Right ventricle myocardium inferior (tissue), 1 donor: ENCODE measurements at places on chromosomes 3 and 15. TPM values are rescaled to one million over a fixed set of nuclear protein-coding genes. Genes with fewer than 3 reads are reported as not detected.

GRCh38 chr3:195102609-195103467 lies 168.1 kb downstream of the XXYLT1 start:
- DNase-seq: no peak

- no peak for DNase-seq
Measured at GRCh38 chr3:58101499-58102389, 93.5 kb downstream of the FLNB start.

- no peak for DNase-seq
Measured at GRCh38 chr3:99249627-99250026, 348.1 kb upstream of the DCBLD2 start.

DNA sequence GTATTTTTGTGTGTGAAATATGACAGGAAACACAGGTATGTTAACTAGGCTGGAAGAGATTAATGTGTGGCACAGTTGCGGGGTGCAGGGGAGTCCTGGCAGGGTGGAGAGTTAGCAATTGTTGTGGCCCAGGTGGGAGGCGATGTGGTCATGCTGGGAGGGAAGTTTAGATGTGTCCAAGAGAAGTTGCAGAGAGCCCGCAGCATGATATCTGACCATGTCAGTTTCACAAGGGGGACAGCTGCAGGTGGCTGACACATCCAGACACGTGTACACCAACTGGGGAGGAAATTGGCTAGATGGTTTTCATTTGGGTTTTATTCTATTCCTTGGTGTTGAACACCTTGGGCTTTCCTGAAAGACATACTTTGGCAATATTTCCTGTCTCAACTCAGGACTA lies 172.8 kb upstream of the RGMA start:
- DNase-seq: no peak

DNA sequence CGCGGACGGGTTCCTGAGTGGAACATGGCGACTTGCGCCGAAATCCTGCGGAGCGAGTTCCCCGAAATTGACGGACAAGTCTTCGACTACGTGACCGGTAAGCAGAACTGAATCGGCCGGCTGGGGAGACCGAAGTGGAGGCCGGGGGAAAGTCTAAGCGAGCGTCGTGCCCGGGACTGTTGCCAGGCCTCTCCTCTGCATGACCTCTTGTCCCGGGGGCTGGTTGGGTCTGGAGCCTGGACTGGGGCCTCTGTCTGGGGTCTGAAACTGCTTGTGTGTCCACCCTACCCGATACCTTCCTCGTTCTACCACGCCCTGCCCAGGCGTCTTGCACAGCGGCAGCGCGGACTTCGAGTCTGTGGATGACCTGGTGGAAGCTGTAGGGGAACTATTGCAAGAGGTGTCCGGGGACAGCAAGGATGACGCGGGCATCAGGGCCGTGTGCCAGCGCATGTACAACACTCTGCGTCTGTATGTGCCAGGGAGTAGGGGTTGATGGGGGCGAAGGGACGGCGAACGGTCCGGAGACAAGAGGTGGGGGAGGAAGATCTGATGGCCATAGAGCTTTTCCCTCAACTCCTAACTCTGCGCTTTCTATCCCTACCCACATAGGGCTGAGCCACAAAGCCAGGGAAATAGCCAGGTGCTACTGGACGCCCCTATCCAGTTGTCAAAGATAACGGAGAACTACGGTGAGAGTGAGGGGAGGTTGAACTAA lies at the start of gene ABCF3:
TSS of gene ABCF3 (plus strand) at position 16 of the 718 bp plus-strand sequence. CDS start at position 25, 9 bp downstream.
- DNase-seq: peak; percentile 83

DNA sequence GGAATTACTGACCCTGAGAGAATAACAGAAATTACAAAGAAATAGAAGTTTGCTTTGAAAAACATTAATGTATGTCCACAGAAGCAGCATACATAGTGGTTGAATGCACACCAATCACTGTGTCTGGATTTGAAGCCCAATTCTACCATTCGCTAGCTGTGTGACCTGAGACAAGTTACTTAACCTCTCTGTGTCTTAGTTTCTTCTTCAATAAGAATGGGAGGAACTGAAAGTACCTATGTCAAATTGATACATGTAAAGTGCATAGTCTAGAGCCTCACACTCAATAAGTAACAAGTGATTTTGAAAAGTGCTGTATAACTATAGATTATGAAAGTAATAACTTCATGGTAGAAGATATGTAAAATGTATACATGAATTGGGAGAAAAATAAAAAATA lies 457.8 kb downstream of the FOXP1 start:
- no peak for DNase-seq

DNA sequence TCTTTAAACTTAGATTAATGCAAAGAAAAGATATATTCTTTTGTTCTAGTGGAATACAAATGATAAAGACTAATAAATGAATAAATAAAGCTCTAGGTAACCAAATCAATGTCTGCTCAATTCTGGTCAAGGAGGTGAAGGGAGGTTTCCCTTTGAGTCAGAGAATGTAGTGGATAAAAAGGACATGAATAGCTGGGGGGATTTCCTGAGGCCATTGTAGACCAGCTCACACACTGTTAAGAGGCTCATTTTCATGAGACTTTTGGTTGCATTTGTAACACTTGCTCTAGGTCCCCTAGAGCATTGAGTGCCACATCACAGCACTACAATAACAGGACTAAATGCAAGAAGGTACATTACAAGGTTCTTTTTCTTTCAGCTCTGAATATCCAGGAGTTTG lies 170.7 kb downstream of the TIGIT start:
- no peak for DNase-seq

- no peak for DNase-seq
Measured at GRCh38 chr3:158559504-158559903, 11.5 kb upstream of the MLF1 start.

DNA sequence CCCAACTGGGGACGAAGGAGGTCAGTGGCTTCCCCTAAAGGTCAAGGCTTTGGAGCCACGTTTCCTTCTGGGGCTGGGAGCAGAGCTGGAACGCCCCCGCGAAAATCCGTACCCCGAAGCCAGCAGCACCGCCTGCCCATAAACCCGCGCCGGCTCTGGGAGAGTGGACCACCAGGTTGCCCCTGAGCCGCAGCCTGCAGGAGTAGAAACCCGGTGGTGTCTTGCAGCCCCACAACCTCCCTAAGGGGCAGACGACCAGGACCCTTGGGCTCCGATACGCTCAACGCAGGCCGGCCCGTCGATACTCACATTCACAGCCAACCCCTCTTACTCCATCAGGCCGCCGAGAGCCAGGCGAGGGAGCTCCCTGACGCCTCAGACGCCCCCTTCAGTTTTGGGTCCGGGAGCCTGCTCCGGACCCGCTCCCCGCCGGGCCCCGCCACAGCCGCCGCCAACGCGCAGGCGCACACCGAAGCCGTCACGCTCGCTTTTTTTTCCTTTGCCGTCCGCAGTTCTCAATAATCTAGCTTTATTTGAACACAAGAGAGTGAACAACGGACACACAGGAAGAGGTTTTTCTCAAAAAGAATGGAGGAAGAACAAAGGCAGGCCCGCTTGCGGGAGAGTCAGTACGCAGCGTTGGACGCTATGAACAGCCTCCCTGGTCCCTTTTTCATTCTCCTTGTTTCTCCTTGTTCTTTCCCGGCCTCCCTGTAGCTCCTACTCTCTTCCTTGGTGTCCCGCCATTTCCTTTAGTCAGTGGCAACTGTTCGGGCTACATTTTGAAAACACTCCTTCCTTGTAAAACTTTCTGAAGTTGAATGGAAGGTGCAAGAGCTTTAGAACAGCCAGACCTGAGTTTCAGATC lies at the start of gene ZNF106:
TSS of gene ZNF106 (minus strand) at position 471 of the 868 bp plus-strand sequence. CDS start 18,852 bp downstream, outside the sequence.
- peak; percentile 90 for DNase-seq

The MUSTN1 gene
- 26.5 TPM for total RNA-seq

DNA sequence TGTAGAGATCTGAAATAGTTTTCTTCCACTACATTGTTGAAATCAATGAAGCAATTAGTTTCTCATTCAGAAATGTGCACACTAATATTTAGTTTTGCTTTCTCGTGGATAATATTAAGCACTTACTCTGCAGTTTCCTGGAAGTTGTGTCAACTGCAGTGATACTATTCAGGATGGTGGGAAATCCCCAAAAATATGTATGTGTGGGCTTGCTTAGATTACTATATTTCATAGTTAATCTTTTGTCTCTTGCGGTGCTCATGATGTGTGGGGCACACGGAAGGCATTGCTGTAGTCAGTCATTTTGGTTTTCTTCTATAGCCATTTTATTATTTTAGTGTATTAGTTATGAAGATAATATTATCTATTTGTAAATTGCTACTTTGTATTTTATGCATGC lies 19.7 kb downstream of the RAB11A start:
- no peak for DNase-seq

GRCh38 chr3:12308517-12308916 lies 19.6 kb downstream of the PPARG start:
- no peak for DNase-seq

- peak; percentile 77 for DNase-seq
Measured at GRCh38 chr15:66580643-66581042, 14.8 kb upstream of the LCTL start.

The PLSCR2 gene
- not detected for total RNA-seq

GRCh38 chr3:145087038-145087437 lies 1073.9 kb downstream of the PLOD2 start:
- no peak for DNase-seq

- no peak for DNase-seq
Measured at GRCh38 chr3:12040902-12041301, 36.7 kb downstream of the SYN2 start.

DNA sequence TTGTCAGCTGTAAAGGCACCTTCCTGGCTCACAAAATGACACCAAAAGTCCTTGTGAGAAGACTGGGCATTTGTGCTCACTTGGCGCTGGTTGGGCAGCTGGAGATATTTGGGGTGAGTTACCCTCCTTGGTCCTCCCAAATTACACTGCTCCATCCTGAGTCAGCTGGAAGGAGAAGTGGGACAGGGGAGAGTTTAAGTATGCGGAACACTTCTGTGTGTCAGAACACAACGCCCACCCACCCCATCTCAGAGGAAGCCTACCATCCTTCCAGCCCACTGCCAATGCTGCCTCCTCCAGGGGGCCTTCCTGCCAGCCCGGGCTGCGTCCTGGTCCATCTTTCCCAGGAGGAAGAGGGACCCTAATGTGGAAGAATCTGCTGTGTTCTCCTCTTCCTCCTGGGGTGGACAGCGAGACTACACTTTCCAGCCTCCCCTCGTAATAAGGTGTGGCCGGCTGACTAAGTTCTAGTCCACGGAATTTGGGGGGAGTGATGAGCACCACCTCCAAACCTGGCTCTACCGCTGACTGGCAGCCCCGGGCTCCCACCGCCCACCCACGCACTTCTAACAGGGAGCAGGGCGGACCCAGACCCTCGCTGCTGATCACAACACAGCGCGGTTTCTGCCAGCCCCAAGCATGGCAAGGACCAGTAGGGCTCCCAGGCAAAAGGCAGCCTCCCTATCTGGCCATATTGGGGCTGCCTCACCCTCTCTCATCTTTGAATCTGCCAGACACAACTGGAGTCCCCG lies 265.0 kb downstream of the XXYLT1 start:
- no peak for DNase-seq
